ENCODE measurements at places on chromosomes 12 and 14.

GRCh38 chr12:50934371-50934851 lies 17.9 kb upstream of the HIGD1C start:
- DNase-seq: no peak

DNA sequence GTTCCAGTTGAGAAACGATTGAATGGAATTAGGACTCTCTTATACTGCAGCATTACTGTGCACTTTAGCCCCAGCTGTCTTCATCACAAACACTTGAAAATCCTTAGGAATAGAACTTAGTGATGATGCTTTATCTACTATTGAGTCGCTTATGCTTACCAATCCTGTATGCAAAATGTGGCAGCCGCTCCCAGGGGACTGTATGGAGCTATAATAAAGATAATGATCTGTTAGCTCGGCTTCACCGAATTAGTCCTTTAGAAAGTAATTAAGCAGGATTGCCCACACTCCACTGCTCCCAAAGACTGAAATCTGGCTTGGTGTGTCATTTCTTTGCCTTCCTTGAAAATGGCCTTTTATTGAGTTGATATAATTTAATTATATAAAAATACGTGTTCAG lies 10.6 kb downstream of the EML1 start:
- DNase-seq: no peak

DNA sequence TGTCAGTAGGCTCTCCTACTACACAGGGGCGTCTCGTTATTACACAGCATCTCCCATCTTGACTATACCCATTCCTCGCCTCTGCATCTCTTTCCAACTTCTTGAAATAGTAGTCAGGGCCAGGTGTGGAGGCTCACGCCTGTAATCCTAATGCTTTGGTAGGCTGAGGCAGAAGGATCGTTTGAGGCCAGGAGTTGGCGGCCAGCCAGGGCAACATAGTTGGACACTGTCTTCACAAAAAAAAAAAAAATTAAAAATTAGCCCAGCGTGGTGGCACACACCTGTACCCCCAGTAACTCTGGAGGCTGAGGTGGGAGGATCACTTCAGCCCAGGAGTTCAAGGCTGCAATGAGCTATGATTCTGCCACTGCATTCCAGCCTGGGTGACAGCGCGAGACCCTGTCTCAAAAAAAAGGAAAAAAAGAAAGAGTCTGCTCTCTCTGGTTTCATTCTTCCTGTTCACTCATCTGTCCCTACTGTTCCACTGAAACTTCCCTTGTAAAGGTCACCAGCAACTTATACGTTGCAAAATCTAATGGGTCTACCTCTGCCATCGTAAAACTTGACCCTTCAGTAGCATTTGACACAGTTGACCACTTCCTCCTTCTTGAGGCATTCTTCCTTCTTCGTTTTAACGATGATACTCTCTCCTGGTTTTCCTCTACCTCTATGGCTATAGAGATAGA lies 41.0 kb upstream of the PTGR2 start:
- DNase-seq: no peak

- no peak for DNase-seq
Observed at GRCh38 chr12:68264857-68265256, 11.5 kb upstream of the IL22 start.

DNA sequence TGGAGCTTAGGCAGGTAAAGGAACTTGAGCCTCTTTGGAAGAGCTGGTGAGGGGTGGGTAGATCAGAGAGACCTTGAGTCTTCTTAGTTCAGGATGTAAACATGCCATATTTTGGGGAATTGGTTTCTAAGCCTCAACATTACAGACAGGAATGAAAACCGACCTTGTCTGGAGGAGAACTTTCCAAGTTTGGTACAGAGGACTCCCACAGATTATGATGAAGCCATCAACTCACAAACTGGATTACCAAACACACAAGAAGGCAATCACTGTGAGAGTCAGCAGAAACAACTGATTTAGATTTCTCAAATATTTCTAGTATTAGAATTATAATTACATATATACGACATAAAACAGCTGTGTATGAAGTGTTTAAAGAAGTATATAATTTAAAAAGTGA lies 22.3 kb upstream of the AMN1 start:
- DNase-seq: no peak

- DNase-seq: no peak
Observed at GRCh38 chr12:51601241-51601640, 10.2 kb downstream of the SCN8A start.

GRCh38 chr12:49794811-49795653 lies 33.2 kb downstream of the NCKAP5L start:
- DNase-seq: no peak

DNA sequence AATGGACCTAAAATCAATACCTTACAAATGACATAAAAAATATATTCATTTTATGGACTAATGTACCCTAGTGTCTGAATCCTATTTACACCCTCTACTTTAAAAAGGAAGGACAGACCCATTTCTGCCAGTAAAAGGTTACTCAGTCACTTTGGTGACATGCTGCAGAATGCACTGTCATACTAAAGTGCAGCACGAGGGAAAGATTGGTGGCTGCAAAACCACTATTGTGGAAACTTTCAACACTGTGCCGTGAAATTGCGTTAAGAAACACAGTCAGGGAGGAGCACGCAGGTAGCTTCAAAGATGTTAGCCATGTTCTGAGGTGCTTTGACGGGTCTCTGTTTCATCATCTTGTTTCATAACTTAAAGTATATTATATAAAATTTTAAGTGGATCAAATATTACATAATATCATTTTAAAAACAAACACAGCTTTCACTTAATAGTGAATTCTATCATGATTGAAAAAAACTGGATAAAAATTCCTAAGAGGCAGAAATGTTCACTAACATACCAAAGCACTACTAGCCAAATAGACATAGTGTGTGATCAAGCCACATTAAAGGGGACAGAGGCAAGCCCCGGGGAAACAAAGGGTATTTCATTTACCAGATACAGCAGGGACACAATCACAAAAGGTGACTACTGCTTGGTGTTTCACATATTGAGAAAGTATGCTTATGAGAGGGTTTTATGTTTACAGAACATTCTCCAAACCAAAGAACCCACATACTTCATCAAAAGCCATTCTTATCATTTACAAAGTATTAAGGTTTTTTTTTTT lies 330.8 kb upstream of the SOX5 start:
- DNase-seq: peak; percentile 13

DNA sequence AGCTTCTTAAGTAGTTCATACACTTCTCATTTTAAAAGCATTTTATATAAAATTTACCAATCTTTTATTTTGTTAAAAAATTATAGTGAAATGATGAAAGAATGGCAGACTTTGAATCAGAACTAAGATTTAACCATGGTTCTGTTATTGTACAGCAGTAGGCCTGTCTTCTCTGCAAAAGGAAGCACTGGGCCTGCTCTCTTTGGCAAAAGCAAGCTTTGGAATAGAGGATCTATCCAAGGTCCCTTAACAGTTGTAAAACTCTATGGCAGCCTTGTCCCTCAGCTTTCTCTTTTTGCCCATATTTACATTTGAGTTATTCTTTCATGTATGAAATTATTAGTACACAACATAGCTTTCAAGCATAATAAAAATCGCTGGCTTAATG lies 82.8 kb downstream of the PLEKHG7 start:
- no peak for DNase-seq

DNA sequence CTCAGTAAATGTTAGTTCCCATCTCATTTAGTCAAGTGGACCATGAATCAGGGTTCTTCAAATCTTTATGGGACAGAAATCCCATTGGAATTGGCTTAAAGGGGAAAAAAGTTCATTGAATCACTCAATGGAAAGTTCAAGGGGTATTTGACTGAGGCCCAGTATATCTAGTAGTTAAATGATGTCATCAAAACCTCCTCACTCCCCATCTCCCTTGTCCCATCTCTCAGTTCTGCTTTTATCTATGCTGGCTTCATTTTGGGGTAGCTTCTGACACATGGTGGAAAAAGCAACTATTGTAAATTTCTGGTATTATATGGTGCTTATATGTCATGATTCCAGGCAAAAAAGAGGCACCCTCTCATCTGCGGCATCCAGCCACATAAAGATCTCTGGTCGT lies 51.9 kb downstream of the DAAM1 start:
- no peak for DNase-seq

DNA sequence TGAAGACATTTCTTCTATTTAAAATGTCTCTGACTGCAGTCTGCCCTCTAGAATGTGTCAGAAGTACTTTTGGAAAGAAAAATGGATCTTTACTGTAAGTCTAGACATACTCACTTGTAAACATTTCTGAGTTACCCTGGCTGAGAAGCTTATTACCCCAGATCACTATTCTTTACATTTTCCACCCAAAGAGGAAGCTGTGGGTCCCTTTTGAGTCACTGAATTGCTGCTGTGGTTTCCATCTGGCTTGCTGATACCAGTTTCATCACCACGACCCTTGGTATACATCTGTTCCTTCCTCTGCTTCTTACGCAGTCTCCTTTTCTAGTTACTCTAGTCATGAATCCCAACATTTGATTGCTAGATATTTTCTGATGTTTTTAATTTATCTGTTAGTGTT lies 20.2 kb upstream of the CLEC4D start:
- no peak for DNase-seq

DNA sequence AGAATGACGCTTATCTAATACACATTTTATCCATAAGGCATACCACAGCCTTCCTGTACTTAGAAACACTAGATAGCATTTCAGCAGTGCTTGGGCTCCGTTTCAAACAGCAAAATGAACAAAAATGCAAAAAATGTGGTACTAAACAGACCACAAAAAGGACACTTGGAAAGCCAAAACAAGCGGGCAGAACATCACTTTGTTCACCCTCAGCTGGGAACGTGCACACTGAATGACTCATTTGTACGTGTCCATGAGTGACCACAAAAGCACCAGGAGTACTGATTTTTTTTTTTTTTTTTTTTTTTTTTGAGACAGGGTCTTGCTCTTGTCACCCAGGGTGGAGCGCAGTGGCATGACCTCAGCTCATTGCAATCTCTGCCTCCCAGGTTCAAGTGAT lies 8.9 kb upstream of the FOXN3 start:
- DNase-seq: peak; percentile 41

DNA sequence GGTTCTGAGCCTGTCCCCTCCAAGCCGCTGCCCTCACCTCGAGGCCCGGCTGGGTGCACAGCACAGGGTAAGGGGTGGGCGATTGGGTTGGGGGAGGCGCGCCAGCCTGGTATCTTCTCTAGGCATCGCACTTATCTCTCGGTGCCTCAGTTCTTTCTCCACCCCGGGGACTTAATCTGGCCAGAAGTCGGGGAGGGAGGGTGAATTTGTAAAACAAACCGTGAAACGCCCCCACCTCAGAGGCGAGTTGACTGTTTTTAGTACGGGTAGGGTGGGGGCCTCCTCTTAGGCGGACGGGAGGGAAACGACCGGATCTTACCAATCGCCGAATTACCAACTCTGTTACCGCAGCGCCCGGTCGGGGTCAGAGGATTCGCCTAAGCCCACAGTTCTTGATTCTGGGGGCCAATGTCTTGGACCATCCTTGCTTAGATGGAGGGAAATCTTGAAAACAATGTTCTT lies 1.4 kb upstream of the TBX3 start:
- DNase-seq: no peak

DNA sequence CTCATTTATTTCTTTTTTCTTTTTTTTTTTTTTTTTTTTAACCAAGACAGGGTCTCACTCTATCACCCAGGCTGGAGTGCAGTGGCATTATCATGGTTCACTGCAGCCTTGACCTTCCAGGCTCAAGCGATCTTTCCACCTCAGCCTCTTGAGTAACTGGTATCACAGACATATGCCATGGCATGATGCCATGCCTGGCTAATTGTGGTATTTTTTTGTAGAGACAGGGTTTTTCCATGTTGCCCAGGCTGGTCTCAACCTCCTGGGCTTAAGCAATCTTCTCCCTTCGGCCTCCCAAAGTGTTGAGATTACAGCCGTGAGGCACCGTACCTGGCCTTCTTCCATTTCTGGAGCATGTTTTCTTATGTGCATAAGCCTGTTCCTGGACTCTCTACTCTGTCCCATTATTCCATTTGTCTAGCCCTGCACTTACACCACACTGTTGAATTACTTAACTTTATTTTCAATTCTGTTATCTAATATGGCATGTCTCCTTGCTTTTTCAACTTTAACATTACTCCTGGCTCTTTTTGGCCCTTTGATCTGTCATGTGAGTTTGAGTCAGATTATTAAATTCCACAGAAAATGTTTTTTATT lies 47.9 kb upstream of the PTGDR start:
- DNase-seq: no peak

DNA sequence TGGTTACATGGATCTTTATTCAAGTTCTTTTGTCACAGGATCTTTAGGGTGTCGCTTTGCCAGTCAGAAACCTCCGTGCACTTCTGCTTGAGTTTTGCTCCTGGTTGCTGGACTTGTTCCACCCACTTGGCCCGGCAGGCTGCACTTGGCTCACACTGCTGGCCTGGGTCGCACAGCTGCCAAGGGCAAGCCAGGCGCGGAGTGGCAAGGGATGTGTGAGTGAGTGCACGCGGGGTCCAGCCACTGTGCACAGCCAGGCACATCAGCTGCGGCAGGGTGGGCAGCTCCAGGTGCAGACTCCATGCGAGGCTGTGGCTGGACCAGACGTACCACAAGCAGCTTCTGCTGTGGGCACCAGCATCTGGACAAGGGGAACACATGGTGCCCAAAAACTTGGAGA lies 76.6 kb downstream of the DERA start:
- no peak for DNase-seq
